ENCODE measurements at places on chromosomes 7 and 10.

GRCh38 chr10:75593692-75594556 is 162.5 kb downstream of the LRMDA start:
- no peak for DNase-seq

DNA sequence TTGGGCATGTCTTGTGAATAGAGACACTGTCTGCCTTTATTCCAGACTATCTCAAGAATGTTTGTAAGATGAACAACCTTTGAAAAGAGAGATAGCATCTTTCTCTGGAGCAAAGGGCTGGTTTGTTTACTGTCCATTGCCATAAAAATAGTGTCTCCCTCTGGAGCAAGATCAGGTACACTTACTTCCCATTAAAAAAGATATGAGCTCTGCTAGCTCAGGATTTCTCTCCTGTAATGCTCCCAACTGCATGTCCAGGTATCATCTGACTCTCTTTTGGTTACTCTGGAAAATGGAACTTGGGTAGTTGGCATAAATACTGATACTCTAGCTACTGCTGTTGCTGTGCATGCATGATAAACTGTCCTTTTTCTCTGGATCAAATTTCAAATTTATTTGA is 381.1 kb downstream of the TFEC start:
- DNase-seq, result no peak

DNA sequence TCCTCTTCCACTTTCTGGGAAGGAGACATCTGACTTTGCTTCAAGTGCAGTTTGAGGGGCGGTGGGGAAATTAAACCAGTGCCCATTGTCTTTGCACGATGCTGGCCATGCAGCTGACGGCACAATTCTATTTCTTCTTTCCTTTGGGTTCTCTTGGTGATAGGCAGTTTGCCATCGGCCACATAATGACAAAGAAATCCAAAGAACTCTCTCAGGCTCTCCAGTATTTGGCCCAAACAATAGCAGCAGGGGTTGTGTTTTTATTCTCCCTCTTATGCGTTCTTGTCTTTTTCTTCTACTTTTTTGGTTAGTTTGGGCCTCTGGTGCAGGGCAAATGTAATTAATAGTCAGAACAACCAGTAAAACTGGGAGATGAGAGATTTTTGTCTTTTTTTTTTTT is 147.0 kb downstream of the EMX2 start:
- no peak for DNase-seq

- no peak for DNase-seq
Observed at GRCh38 chr10:78351283-78351682, 317.6 kb downstream of the RPS24 start.

DNA sequence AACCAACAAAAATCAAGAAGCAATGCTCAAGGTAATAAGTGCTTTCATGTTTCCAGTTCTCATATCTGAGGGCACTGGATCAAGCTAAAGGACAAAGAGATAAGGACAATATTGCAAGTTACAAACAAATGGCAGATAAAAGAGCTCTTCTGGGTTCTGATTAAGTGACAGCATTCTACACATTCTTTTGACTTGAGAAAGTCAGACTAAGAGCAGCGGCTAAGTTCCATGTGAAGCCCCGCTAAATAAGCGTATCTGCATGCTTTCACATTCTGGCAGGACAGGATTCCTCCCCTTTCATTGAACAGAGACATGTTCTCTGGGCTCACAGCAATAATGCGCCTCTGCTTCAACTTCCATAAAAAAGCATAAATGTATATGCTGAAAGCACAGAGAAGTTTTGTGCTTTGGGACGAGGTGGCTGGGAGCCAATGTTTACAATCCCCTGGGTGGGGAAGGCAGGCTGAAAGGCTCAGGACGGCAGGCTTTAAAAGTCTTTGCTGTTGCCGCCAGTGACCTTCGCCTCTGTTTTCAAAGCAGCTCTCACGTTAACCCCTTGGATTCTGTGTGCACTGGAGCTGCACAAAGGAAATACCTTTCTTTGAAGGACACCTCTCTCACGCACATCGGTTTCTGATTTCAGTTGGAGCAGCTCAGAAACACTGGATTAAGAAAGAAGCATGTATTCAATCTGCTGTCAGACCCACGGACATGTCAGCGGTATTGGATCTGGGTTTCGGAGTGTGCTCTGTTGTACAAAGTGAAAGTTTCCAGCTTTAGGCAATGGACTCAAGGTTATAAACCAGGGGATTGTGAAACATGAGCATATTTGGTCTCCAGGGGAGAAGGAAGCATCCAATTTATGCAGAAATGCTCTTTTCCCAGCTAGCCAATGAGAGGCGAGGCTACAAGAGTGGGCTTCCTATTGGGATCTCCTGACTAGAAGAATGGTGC is 105.4 kb upstream of the FAM133B start:
- DNase-seq, result no peak

GRCh38 chr10:67917679-67918078 is 33.2 kb downstream of the SIRT1 start:
- DNase-seq, result no peak

DNA sequence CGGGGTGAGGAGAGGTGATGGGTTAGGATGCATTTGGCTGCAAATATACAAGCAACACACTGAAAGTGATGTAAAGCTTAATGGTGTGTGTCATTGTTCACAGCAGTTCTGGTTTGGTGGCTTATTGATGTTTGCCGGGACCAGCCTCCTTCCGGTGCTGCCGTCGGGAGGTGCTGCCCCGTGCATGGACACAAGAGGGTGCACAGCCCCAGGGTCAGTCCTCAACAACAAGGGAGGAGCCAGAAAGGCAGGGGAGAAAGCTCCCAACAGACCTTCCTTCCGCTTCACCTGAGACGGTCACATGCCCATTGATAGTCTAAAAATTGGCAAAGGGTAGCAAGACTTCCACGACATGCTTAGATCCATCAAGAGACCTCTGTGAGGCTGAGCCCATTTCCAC is 9.5 kb downstream of the RNF32 start:
- DNase-seq, result no peak

GRCh38 chr10:117926491-117926890 is 120.2 kb downstream of the RAB11FIP2 start:
- no peak for DNase-seq

- peak; percentile 81 for DNase-seq
Observed at GRCh38 chr7:45917658-45918057, 3.4 kb downstream of the IGFBP3 start.

DNA sequence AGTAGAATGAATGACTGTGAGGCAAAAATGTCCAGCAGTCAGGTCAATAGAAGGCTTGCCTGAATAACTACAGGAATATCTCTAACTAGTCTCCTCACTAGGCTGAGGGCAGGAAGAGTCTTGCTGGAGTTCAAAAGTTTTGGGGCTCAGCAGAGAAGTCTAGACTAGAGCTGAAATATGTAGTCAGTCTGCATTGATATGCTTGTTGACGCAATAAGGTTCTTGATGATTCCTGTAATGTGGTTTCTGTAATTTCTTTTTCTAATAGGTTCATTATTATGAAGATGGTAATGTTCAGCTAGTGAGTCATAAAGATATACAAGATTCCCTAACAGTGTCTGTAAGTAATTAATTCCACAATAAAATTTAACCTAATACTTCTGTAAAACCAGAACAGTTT is 41.5 kb upstream of the ST7 start:
- DNase-seq, result no peak

DNA sequence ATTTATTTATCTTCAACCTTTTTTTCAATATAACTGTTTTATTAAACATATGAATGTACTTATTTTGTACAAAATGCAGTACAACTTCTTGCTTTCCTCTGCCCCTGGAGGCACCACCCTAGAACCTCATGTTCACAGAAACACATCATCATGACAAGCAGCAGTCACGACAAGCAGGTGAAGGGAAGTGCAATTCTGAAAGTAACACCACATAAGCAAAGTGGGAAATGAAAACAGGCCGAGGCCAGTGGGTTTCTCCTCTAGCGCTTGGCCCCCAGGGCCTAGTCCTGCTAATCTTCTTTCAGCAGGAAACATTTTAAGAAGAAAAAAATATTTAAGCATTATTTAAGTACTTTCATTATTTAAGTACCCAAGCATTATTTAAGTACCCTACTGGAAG is 598.1 kb downstream of the SH2D4B start:
- DNase-seq, result no peak

GRCh38 chr10:95861386-95861785 is 46.4 kb upstream of the CC2D2B start:
- no peak for DNase-seq

DNA sequence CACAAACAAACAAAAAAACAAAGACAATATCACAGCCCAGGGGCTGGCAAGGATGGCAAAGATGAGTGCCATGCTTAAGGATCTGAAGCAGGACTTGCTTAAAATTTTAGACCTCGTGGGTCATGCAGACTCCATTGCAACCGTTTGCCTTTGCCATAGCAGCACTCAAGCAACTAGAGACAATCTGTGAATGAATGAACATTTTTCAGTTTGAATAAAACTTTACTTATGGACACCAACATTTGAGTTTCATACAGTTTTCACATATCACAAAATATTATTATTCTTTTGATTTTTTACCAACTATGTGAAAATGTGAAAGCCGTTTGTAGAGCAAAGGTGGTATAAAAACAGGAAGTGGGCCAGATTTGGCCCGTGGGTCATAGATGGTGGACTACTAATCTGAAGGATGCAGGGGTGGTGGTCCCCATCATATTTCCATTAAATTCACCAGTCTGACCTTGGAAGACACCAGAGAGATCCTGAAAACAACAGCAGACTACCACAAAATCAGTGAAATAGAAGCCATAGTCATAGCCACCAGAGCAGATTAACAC is 8.3 kb upstream of the RBM17 start:
- DNase-seq, result no peak

DNA sequence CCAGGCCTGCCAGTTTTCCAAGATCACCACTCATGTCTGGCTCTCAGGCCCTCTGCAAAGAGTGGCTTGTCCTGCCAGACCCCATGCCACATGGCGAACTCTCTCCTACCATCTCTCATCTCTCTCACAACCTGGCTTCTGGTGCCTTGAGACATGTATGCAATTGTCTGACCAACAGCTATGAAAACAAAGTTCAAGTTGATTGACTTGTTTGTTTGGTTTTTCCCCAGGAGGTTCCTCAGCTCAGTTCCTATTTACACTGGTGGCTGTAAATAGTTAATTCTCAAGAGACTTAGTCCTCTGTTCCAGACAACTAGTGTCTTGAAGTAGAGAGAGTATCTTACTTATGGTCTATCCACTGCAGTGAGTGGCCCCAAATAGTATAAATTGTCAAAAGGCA is 131.8 kb downstream of the SNX10 start:
- no peak for DNase-seq

DNA sequence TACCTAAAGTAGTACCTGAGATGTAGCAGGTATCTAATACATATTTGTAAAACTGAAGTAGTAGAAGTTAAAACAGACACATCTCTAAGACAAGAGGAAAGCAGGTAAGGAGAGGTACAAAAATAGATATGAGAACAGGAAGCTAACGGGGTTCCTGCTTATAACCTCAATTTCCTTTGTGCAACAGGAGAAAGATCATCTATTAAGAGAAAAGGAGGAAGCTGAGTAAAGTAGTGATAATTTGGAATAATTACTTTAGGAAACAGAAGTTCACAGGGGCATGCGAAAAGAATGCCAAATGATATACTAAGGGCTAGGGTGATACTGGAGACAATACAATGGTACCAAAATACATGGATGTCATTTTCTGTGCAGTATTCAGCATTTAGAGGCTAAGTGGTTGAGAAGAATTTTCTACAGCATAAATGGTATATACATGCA is 108.7 kb downstream of the NRBF2 start:
- no peak for DNase-seq

DNA sequence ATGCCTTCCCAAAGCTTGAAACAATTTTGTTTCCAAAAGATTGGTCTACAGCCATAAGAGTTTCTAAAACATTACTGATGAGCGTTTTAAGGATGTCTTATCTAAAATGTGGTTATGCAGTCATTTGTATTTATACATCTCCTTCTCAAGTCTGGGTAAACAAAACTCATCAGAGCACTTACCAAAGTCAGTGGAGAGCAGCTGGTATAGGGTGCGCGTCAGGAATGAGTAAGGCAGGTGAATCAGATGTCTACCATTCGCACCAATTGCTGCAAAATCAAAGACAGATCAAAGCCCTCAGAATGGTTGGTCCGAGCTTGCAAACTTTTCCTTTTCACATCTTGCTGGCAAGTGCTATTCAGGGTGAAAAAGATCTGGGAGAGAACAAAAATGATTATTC is 65.6 kb upstream of the FAM171A1 start:
- no peak for DNase-seq

- DNase-seq, result peak; percentile 34
Observed at GRCh38 chr7:129169171-129169671, 19.2 kb upstream of the SMO start.

GRCh38 chr10:103064956-103065355 is 128.1 kb downstream of the NT5C2 start:
- DNase-seq, result no peak

DNA sequence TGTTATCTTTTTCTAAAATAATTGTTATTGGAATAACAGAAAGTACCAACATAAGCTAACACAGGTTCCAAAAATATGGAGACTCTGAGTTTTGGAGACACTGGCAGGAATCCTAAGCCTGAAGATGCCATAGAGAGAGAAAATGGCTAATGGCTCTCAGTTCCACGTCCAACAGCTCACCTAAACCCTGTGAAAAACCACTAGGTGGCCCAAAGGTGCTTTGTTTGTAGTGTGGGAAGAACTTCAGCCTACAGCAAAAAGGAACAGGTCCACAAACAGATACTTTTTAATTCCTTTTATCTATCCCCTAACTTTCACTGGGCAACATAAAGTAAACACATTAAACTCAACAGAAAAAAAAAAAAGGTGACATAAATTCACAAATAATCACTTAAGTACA is 272.3 kb downstream of the SEMA3D start:
- no peak for DNase-seq

DNA sequence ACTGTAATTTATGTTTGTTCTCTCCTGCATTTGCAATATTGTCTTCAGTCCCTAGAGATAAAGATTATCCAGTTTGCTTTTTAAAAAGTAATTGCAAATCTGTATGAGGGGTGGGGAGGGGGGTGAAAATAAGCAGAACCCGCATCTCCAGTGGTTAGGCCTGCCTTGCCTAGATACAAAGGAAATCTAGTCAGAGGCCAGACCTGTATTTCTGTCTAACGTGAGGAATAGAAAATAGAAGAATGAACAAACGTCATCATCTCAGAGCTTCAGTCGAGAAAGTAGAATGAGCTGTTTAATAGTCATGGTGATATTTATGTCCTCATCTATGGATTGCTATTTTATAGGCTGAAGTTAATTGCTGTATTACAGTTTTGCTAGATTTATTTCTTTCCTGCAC is 284.2 kb downstream of the BICC1 start:
- DNase-seq, result no peak

DNA sequence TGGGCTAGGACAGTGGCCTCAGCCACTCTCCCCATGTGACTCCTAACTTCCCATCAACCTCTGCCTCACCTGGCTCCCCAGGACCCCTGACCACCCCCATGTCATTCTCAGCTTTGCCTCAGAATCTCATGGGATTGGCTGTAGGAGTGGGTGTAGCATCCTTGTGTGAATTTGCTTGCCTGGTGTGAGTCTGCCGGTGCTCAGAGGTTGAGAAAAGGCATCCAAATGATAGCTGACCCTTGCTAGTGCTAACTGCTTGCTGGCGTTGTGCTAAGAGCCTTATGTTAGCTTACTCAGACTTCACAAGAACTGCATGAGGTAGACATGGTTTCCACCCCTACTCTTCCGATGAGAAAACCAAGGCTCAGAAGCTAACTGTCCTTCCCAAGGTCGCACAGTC is 74.2 kb downstream of the COL13A1 start:
- DNase-seq, result no peak

All from NCI-H1105 (cell line).